ENCODE measurements at places on chromosomes 13 and 19.

DNA sequence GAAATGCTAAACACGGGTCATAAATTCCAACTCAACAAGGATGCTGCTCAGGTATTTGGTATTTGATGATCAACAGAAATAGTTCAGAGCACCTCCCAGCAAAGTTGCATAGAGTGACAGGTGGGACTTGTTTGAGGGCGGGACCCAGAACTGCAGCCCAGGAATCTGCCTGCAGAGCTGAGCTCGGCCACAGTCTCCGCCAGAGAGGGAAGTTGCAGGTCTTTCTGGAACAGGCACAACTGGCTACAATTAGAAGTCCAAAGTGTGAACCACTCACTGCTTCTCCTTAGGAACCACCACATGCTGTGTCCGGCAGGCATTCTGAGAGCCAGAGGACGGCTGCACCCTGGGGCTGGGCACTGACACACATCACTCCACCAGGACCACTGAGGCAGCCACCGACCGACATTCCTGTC lies 1.1 kb downstream of the SLC15A1 start:
- no peak for DNase-seq

GRCh38 chr19:4916292-4917082 lies 7.2 kb downstream of the UHRF1 start:
- no peak for DNase-seq

- no peak for DNase-seq
Measured at GRCh38 chr19:33064458-33064791, 263 bp downstream of the RHPN2 start.

- DNase-seq = no peak
Measured at GRCh38 chr19:31127134-31127967, 221.9 kb downstream of the TSHZ3 start.

DNA sequence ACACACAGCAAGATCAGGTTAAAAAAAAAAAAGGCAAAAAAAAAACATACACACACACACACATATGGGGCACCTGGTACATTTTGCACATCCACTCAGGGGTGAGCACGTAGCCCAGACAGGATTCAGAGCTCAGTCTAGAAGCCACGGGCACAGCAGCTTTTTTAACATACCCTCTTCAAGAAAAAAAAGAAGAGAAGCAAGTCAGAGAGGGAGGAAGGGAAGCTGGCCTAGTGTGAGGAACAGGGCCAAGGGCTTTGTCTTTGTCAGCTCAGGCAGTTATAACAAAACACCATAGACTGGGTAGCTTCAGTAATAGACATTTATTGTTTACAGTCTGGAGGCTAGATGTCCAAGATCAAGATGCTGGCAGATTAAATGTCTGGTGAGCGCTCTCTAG lies 2.3 kb upstream of the TPM4 start:
- no peak for DNase-seq

- DNase-seq = no peak
Measured at GRCh38 chr13:113997845-113998751, 24.2 kb upstream of the C13orf46 start.

- DNase-seq = no peak
Measured at GRCh38 chr13:94419304-94419924, 60.1 kb downstream of the DCT start.

DNA sequence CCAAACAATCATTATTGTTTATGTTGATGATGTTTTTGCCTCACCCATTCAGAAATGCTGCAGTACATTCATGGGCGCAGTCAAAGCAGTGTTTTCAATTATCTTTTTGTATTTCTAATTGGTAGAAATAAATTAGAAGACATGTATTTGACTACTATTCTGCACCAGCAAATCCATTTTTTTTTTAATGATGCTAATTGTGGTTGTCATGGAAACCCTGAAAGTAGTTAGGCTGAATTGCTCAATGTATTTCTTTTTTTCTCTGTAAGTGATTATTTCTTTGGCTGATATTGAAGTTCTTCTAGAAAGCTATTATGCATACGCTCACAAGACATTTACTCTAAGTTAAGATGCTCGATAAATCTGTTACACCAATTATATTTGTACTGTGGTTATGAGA lies 101.2 kb downstream of the RFC3 start:
- no peak for DNase-seq

- no peak for DNase-seq
Measured at GRCh38 chr19:5586300-5587070, 18.7 kb upstream of the TINCR start.

DNA sequence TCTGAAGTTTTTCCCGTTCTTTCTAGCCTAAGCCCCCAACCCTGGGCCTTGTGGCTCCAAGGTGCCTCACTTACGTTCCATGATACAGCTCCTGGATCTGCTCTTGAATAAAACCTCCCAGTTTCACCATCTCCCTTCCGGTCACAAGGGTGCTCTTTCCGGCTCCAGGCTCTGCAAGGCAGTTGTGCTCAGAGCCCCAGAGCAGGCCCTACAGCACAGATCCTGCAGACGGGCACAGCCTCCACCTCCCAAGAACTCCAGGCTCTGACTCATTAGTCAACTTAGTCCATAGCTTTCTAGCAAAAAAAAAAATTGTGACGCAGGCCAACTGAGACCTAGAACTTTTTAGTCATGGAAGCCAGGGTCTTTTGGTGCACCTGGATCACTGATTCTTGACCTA lies 33.9 kb upstream of the SLC7A10 start:
- no peak for DNase-seq

GRCh38 chr19:7515645-7516151 lies at the start of gene ZNF358:
Gene ZNF358 (plus strand): TSS chr19:7516103. CDS start chr19:7519243, 3,140 bp downstream.
- DNase-seq = peak; percentile 49

- DNase-seq = peak; percentile 50
Measured at GRCh38 chr19:20038358-20039202, 725 bp downstream of the ZNF682 start.

- no peak for DNase-seq
Measured at GRCh38 chr13:77184455-77184854, 142.4 kb downstream of the MYCBP2 start.

- no peak for DNase-seq
Measured at GRCh38 chr19:43759515-43759914, 4.8 kb upstream of the SMG9 start.

- no peak for DNase-seq
Measured at GRCh38 chr13:70324519-70324918, 216.3 kb upstream of the KLHL1 start.

DNA sequence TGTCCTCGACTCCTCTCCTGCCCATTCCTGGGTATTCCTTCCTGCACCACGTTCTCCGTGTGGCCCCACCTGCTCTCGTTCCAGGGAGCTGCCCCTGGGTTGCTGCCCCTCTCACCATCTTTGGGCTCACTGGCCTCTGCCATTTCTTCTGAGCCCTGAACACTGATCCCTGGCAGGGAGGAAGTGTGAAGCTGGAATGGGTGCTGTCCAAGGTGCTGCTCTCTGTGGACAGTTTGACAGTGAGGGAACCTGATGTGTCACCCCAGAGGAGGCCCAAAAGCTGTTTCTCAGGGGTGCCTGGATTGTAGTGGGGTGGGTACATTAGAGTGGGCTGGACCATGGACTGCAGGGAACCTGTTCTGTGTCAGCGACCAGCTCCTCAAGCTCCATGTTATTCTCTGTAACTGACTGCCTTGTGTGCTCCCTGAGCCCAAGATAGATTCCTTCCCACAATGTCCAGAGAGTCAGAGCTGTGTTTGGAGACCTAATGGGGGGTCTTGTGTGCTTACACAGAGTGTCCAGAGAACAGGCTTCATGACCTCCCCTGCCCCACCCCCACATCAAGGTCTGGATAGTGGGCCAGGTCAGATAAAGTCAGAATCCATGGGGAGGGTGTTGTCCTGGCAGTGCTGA lies 7.2 kb upstream of the CEACAM8 start:
- DNase-seq = no peak

- peak; percentile 72 for DNase-seq
Measured at GRCh38 chr13:99265821-99266426, 7.7 kb upstream of the GPR18 start.

DNA sequence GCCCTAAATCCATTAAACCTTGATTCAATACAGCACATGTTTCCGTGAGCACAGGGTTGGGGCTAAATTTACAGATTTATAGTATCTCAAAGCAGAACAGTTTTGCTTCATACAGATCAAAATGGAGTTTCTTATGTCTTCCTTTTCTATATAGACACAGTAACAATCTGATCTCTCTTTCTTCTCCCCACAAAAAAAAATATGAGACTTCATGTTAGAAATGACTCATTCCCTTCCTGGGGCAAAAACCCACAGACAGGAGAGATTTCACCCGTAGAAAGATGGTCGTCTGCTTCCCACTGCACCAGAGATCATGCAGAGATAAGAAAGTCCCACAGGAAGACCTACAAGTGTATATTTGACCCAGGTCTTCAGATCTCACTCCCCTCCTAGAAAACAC lies 7.7 kb upstream of the ZNF611 start:
- no peak for DNase-seq

- no peak for DNase-seq
Measured at GRCh38 chr19:34274827-34275625, 20.7 kb downstream of the GARRE1 start.

DNA sequence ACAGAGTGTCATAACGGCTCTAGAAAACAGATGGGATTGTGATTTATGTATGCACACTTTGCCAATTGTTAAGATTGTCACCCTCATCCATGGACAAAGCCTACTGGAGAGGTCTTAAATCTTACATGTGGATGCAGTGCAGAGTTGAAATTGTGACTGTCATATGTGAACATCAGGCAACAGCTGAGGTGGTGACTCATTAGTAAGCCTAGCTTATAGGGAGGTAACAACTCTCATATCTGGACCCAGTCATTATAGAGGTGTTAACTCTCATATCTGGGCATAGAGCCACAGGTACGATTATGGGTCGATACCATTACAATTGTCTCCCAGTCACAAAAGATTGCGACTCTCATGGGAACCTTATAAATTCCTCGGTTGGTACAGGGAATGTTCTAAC lies 29.8 kb upstream of the ZNF254 start:
- no peak for DNase-seq

DNA sequence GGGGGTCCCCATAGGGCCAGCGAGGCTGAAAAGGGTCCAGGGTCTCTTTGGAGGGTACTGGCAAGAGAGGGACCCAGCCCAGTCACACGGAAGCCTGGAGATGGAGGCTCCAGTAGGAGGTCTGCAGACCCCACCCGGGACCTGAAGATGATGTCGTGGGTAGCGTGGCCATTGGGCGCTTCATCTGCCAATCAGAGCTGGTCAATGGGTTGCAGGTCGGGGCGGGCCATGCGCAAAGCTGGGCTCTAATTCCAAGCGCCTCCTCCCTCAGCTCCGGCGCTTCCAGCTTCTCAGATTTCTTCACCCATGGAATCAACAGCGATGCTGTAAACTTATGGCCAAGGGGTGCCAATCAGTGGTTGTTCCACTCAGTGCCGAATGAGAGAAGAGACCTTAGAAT lies 10.9 kb downstream of the SIGLEC12 start:
- no peak for DNase-seq

- no peak for DNase-seq
Measured at GRCh38 chr13:108214441-108215271, 680 bp downstream of the LIG4 start.

- DNase-seq = no peak
Measured at GRCh38 chr13:54599413-54599812, 1570.8 kb downstream of the OLFM4 start.

DNA sequence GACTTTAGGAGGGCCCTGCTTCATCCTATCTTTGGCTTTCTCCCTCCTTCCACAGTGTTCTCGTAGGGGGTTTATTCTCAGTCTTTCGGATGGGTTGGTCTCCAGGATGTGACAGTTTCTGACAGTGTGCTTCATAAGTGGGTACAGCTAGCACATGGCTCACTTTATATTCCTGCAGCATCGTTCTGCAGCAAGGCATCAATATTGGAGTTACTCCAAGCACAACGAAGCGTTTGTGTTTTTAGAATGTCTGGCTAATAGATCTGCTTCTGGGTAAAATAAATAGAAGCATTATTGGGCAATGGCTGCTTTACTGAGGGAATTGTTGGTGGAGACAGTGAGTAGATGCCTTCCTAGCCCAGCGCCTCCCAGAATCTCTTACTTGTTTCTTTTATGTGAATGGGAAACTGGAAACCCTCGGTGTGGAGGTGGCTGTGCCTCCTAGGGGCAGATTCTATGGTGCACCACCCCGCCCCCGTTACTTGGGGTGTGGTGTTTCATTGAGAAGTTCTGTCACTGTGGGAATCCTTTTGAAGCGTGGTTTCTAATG lies 2.0 kb downstream of the FARP1 start:
- DNase-seq = peak; percentile 65

DNA sequence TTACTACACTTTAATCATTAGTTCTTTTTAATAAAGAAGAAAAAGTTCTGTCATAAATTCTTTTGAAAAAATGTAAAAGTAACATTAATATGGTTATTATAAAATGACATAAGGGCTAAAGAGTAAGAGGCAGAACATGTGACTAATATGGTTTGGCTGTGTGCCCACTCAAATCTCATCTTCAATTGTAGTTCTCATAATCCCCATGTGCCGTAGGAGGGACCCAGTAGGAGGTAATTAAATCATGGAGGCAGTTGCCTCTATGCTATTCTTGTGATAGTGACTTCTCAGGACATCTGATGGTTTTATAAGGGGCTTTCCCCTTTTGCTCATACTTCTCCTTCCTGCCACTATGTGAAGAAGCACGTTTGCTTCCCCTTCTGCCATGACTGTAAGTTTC lies 104.5 kb downstream of the UGGT2 start:
- DNase-seq = no peak

GRCh38 chr13:63414247-63414646 lies 1998.6 kb upstream of the PCDH20 start:
- DNase-seq = no peak

DNA sequence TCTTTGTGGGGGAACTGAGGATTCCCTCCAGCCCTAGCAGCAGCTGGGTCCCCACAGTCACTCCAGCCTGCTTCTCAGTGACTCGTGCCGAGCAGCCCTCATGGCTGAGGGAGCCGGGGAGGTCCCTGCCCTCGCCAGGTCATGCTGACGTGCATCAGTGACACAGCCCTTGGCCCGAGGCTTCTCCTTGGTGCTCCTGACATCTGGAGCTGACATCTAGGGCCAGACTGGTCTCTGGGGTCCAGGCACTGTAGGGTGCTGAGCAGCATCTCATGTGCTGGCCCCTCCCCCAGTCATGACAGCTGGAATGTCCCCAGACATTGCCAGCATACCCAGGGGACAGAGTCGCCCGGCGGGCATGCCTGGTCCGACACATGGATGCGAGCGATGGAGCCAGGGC lies 14.4 kb downstream of the COMP start:
- no peak for DNase-seq

DNA sequence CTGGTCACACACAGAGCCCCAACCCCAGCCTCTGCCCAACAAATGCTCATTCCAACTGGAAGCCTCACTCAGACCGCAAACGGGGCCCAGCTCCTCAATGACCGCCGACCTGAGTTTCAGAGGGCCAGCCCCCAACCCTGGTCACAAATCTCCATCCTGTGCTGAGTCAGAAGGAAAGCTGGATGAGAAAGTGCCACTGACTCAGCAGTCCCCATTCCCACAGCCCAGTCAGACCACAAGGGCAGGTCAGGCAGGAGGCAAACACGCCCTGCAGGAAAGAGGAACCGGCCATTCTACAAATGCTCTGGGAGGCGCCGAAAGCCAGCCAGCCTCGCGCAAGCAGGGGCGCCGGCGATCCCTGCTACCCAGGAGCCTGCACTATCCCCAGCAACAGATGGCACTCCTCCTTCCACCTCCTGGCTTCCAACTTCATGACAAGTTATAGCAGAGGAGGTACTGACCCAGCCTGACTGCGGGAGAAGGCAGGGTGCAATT lies 14.1 kb upstream of the PRKD2 start:
- DNase-seq = no peak

GRCh38 chr13:71879129-71879535 lies 12.1 kb upstream of the DACH1 start:
- peak; percentile 92 for DNase-seq

Data from NCI-H1092 treated with DMSO at 0.1 percent for 48 hours (cell line).